ENCODE measurements at places on chromosomes 13 and 19.
A peak's percentile ranks its signal among the peaks of the same experiment; 100 is the strongest.

GRCh38 chr13:91228108-91228507 is 119.4 kb upstream of the MIR17HG start:
- no peak for DNase-seq

DNA sequence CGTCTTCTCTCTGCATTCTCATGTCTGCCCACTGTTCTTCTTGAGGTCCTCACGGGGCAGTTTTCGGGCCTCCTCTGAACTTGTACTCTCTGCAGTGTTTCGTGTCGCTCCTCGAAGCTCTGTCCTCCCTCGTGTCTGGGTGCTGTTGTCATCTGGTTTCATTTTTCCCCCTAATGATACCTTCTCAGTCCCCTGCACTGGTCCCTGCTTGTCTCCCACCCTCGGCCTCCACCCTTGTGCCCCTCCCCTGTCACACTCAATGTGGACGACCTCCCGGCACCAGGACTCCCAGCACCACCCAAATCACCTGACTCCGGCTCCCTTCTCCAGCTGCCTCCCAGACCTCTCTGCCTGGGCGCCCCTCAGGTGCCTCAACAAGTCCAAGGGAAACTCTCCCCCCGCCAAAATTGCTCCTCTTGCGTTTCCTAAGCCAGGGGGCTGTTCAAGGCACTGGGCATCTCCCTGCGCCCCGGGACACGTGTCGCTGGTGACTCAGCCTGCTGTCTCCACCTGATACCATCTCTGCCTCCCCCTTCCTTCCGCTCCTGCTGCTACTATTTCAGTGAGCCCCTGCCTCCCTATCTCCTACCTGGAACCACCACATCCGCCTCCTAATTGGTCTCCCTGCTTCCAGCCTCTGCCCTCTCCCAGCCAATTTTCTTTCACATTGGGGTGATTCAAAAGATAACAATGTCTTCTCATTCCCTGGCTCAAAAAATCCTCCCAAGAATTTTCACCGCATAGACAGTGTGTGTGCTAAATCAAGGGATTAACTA is 49.5 kb downstream of the RFX2 start:
- DNase-seq, result peak; percentile 41

DNA sequence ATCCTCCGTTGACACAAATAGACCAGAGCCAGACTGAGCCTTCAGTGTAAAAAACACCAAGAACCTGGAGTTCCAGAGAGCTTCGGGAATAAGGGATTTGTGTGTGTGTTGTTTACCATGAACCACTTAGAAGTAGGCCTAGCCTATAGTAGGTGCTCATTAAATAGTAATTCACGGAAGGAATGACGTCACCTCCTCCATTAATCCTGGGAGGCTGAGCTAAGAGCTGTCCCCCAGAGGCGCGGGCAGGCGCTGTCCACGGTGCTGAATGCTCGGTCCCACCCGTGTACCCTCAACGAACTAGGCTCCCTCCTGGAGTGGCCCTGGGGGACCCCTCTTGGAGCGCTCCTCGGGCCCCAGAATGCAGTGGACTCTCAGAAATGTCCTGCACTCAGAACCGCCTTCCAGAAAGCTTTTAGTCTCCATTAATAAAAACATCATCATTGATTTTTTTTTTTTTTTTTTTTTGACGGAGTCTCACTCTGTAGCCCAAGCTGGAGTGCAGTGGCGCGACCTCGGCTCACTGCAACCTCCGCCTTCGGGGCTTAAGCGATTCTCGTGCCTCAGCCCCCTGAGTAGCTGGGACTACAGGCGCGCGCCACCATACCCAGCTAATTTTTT is 6.5 kb downstream of the UNC13A start:
- DNase-seq, result peak; percentile 55

DNA sequence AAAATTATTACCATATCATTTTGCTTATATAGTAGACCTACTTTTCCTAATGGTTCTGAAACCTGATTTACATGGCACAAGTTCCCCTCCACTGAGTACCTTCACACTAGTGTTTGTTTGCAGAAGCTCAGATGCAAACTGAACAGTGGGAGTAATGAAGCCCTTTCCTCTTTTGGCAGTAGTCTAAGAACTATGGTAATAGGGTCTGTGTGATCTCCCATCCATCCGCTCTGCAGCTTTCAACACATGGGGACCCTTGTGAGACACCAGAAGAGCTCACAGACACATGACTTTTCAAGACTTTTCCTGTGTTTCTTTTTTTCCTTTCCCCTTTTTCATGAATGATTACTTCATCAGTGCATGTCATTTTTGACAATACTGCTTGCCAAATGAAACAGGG is 336.0 kb downstream of the ATP8A2 start:
- no peak for DNase-seq

GRCh38 chr13:88461272-88462009 is 790.3 kb downstream of the SLITRK5 start:
- DNase-seq, result no peak

GRCh38 chr19:13011653-13012389 is 16.5 kb downstream of the NFIX start:
- DNase-seq, result no peak

DNA sequence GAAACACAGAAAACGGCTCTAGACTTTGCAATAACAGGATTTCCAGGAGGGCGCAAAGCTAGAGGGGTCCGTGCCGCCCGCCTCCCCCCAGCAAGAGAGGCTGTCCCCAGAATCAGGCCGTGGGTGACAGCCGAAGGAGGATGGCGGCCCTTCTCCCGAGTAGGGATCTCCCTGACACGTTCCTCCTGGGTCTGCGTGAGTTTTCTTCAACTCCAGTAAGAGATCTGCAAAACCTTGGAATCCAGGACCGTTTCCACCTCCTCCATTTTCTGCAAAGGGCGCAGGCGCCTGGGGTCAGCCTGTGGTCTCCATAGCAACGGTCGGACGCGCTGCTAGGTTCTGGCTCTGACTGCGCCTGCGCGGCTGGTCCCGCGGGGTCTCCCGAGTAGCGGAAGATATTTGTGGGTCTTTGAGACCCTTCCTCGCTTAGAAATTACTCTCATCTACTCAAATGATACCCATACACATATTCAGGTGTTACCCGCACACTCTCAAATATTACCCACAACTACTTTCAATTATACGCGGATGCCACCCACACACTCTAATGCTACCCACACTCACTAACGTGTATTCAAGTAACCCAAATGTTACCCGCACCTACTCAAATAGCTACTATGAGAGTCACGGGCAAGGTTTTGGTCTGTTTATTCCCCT is 2.1 kb downstream of the PNMA8C start:
- peak; percentile 48 for DNase-seq

GRCh38 chr13:93066187-93066586 is 160.4 kb upstream of the GPC6 start:
- no peak for DNase-seq

DNA sequence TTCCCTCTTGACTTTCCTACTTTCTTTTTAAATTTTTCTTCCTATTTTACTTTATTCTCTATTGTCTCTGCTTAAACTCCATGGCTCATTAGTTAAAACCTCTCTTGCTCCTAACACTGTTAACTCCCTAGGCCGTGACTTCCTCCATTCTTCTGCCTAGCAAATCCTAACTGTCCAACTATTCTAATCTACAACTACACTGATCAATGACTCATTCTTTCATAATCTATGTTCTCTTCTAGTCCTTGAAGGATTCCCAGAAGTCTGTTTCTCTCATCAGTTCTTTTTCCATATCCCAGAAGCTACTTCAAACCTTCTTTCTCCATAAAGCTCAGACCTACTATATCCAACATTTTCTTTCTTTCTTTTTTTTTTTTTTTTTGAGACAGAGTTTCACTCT is 66.9 kb downstream of the MICU2 start:
- no peak for DNase-seq

DNA sequence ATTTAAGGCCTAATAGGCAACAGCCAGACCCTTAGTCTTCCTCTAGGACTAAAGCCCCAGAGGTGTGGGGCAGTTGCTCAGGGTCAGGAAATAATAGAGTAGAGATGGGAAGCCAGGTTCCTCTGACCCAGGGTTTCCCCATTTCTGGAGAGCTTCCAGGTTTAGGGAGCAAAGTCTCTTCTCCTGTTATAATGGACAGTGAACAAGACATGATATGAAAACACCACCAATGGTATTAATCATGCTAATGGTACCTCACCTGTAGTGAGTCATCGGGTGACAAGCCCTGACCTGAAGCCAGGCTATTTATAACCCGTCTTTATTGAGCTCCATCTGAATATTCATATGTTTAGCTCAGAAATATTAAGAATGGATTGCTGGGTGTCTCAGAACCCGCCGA is 24.6 kb downstream of the BICRA start:
- DNase-seq, result no peak

DNA sequence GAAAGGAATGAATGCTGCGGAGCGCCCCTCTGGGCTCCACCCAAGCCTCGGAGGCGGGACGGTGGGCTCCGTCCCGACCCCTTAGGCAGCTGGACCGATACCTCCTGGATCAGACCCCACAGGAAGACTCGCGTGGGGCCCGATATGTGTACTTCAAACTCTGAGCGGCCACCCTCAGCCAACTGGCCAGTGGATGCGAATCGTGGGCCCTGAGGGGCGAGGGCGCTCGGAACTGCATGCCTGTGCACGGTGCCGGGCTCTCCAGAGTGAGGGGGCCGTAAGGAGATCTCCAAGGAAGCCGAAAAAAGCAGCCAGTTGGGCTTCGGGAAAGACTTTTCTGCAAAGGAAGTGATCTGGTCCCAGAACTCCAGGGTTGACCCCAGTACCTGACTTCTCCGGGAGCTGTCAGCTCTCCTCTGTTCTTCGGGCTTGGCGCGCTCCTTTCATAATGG is 8.6 kb downstream of the PDX1 start:
- no peak for DNase-seq

DNA sequence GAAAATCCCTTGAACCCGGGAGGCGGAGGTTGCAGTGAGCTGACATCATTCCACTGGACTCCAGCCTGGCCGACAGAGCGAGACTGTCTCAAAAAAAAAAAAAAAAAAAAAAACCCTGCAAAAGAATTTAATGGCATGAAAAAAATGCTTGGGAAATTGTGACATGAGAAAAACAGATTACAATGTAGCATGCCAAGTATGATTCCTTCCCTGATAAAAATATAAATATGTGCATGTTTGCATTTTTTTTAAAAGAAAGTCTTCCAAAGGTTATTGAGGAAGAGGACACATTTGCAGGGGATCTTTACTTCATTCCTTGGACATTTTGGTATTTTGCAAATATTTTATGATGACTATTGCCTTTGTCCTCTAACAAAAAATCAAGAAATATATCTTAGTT is 14.5 kb upstream of the ZBTB32 start:
- no peak for DNase-seq

DNA sequence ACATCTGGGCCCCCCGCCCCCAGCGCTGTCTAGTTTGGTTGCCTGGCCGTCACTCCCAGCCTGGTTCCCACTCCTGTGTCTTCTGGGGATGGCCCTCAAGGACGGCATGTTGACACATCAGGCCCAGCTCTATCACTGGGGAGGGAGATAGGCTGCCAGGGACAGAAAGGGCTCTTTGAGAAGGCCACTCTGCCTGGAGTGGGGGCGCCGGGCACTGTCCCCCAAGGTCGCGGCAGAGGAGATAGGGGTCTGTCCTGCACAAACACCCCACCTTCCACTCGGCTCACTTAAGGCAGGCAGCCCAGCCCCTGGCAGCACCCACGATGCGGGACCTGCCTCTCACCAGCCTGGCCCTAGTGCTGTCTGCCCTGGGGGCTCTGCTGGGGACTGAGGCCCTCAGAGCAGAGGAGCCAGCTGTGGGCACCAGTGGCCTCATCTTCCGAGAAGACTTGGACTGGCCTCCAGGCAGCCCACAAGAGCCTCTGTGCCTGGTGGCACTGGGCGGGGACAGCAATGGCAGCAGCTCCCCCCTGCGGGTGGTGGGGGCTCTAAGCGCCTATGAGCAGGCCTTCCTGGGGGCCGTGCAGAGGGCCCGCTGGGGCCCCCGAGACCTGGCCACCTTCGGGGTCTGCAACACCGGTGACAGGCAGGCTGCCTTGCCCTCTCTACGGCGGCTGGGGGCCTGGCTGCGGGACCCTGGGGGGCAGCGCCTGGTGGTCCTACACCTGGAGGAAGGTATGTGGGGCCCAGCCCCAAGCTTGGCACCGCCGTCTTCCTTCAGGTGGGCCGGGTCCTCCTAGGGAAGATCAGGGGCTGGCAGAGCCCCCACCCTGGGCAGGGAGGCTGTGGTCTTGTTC is at the start of gene AMH:
TSS of gene AMH (plus strand) at position 314 of the 857 bp plus-strand sequence. CDS start at position 324, 10 bp downstream.
- DNase-seq, result no peak

- DNase-seq, result no peak
Measured at GRCh38 chr13:24685314-24685713, 5.1 kb downstream of the ATP12A start.

DNA sequence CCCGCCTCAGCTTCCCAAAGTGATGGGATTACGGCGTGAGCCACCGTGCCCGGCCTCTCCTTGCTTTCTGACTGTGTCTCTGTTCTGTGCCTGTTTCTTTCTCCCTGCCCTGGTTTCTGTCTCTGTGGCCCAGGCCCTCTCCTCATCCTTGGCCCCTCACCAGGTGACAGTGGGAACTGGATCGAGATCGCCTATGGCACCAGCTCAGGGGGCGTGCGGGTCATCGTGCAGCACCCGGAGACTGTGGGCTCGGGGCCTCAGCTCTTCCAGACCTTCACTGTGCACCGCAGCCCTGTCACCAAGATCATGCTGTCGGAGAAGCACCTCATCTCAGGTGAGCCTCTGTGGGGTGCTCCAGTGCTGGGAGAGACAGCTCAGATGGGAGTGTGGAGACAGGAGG is 9.9 kb downstream of the SHKBP1 start:
- DNase-seq, result no peak

DNA sequence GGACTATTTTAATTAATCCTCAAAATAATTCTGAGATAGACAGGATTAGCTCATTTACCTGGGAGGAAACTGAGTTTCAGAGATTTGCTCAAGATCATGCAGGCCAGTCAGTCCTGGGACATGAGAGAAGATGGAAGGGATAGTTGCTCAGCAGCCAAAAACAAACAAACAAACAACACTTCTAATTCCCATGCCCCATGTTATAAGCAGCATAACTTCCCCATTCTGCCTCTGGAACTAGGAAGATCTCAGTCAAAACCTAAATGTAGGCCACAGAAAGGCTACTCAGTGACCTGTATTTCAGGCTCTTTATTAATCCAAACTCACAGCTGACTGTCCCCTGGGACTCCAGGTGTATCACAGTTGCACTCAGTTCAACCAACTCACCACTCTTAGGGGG is 489.2 kb upstream of the NBEA start:
- DNase-seq, result no peak

- peak; percentile 41 for DNase-seq
Measured at GRCh38 chr13:36819739-36820090, 693 bp downstream of the RFXAP start.

GRCh38 chr13:78020861-78021260 is 102.2 kb upstream of the EDNRB start:
- no peak for DNase-seq

GRCh38 chr13:46982856-46983582 is 86.2 kb upstream of the HTR2A start:
- no peak for DNase-seq

- DNase-seq, result no peak
Measured at GRCh38 chr19:42466521-42467182, 23.9 kb upstream of the CXCL17 start.

DNA sequence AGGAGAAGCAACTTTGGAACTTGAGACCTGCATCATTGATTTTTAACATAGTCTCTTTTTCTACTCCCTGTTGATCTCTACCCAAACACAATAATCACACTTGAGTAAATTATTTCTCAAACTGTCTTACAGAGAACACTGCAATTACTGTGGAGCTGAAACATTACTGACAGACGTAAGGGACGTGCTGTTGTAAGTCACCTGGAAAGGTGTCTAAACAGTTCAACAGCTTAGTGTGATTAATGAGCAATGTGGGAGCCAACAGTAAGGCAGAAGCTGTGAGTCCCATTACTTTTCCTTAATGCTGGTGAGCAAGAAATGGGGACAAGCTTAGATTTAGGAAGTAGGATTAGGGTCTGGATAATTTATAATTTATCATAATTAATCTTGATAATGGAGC is 265.7 kb downstream of the DLEU7 start:
- no peak for DNase-seq

All from stimulated activated CD4-positive, alpha-beta T cell treated with anti-CD3 and anti-CD28 coated beads, Interleukin-2, amount 100 ng/mL, for 24 hours (primary cell).